ENCODE measurements at places on chromosomes 2 and 18.

GRCh38 chr2:76861708-76862107 is 660.5 kb downstream of the LRRTM4 start:
- no peak for DNase-seq

GRCh38 chr18:41569867-41570266 is 385.2 kb upstream of the PIK3C3 start:
- no peak for DNase-seq

DNA sequence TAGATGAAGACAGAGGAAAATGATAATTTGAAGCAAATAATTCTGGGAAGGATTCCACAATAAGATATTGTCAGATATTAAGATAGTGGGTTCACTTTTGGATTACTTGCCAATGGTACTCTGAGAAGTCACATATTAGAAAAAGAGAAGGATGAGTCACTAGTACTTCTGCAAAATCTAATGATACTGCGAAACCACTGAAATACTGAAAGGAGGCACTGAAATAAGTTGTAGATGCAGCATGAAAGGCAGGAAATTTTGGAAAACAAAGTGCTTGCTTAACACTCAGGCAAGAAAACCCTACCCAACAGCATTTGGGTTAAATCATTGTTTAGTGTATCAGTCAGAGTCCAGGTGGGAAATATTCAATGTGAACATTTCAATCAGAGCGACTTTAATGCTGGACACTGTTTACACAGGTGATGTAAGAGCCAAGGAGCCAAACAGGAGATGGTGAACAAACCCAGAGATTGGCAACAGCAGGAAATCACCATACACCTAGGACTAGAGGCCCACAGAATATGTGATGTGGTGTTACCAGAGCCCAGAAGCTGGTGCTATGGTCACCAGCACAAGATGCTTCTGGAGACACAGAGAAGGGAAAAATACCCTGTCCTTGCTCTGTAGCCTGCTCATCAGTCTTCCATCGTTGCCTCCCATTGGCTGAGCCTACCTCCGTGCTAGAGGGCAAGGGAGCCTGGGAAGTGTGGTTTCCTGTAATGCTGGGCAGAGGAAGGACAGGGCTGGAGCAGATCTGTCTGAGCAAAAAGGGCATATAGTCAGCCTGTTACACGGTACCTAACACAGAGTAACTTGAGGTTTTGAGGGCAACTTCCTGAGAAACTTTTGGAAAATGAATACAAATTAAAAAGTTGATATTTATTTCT is 204.7 kb upstream of the ITGA4 start:
- no peak for DNase-seq

GRCh38 chr2:187495324-187495723 is 47.3 kb upstream of the CALCRL start:
- no peak for DNase-seq

GRCh38 chr2:125684256-125684655 is 971.7 kb upstream of the GYPC start:
- no peak for DNase-seq

GRCh38 chr2:31075431-31075830 is 62.8 kb downstream of the GALNT14 start:
- no peak for DNase-seq

DNA sequence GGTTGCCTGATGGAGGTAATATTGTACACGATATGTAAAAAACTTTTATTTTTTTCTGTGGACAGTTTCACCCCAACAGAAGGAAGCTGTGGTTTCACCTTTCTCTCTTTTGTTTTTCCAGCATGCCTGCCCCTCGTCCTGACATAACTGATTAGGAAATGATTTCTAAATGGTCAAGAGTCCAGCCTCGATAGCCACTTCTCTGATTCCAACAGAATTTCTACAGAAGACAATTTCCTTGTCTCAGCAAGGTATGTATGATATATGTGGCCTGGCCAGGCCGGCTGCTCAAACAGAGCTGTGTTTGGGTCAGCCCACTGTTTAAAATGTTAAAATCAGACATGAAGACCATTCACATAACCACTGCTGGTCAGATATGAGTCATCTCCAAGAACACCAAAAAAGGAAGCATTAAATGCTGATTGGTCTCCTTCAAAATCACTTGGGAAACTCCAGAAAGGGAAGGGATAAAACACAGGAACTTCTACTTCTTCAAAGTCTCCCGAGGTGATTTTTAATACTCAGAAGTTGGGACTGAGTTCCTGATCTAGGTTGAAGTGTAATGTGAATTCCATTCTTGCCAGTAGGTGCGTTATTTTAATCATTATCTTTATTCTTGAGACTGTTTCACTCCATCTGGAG is 22.3 kb downstream of the ATP8B1 start:
- no peak for DNase-seq

- no peak for DNase-seq
Observed at GRCh38 chr2:204538182-204539018, 6.9 kb upstream of the PARD3B start.

DNA sequence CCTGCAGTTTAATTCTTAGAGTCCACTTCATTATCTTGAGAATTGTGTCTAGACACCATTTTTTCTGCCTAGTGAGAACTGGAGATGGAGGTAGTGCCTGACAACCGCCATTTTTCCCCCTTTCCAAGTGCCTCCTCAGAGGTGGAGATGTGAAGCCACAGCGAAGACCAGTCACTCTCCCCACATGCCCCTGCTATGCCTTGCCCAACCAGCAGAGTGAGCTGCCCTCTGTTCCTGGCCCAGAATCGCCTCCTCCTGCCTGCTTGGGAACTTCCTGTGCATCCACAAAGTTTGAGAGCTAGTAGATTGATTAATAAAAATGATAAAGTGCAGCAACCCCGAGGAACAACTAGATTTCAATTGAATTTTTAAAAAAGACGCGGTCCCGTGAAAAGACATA is 123.3 kb downstream of the CLIP4 start:
- no peak for DNase-seq

DNA sequence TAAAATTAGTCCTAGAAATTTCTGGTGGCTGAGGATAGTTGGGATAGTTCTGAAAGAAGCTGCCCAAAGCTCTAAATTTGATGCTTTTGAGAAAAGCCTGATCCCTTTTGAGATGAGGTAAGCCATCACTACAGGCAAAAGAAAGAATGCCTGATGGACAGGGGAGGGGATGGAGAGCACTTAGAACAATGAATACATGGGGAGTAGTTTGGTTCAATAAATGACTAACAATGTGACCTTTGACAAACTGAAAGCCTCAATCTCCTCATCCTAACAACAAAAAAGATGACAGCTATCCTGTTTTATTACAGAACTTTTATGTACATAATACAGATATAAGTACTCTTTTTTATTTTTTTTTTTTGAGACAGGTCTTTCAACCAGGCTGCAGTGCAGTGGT is 42.7 kb downstream of the GFPT1 start:
- DNase-seq = no peak

- no peak for DNase-seq
Observed at GRCh38 chr2:86598966-86599365, 24.7 kb downstream of the RNF103 start.

DNA sequence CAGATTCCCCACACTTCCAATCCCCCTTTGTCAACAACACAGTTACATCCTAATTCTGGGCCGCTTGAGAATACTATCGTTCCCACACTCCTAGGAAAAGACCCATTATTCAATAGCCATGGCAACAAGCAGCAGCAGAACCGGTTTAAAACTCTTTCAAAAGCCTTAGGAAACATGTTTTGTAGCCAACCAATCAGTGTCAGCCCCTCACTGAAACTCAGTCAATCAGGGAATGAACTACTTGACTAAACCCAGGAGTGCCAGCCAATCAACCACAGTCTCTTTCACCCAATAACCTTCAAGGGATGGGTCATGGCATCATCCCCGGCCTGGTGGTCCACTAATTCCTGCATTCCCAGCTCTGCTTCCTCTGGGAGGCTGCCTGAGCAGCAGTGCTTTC is 204.8 kb upstream of the HS6ST1 start:
- no peak for DNase-seq

- DNase-seq = no peak
Observed at GRCh38 chr2:96547203-96547641, 10.7 kb downstream of the ARID5A start.

- no peak for DNase-seq
Observed at GRCh38 chr18:68797871-68798270, at the start of gene CCDC102B. Gene CCDC102B, plus strand, starts transcription at chr18:68798080. Its CDS starts 38,684 bp downstream, at chr18:68836764.

DNA sequence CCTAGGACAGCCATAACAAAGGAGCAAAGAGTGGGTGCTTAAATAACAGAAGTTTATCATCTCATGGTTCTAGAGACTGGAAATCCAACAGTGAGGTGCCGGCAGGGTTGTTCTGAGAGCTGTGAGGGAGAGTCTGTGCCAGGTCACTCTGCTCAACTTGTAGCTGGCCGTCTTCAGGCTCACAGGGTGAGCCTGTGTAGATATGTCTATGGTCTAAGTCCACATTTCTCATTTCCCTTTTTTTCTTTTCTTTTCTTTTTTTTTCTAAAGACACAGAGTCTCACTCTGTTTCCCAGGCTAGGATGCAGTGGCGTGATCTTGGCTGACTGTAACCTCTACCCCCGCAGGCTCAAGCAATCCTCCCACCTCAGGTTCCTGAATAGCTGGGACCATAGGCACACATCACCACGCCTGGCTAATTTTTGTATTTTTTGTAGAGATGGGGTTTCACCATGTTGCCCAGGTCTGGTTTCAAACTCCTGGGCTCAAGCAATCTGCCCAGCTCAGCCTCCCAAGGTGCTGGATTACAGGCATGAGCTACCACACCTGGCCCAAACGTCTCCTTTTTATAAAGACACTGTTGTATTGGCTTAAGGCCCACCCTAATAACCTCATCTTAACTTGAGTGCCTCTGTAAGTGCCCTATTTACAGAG is 142.2 kb downstream of the SP3 start:
- no peak for DNase-seq

DNA sequence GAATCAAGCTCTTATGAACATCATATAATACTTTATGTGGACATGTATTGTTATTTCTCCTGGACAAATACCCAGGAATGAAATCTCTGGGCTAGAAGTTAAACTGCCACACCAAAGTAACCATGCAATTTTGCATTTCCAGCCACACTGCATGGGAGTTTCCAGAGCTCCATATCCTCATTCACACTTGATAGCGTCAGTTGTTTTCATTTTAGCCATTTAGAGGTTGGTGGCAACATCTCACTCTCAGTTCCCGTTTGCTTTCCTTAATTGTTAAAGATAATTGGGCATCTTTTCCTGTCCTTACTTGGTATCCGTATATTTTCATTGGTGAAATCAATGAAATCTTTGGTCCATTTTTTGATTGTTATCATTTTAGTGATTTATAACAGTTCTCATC is 47.8 kb downstream of the SH3YL1 start:
- no peak for DNase-seq

GRCh38 chr2:600542-601386 is 76.4 kb downstream of the TMEM18 start:
- no peak for DNase-seq

DNA sequence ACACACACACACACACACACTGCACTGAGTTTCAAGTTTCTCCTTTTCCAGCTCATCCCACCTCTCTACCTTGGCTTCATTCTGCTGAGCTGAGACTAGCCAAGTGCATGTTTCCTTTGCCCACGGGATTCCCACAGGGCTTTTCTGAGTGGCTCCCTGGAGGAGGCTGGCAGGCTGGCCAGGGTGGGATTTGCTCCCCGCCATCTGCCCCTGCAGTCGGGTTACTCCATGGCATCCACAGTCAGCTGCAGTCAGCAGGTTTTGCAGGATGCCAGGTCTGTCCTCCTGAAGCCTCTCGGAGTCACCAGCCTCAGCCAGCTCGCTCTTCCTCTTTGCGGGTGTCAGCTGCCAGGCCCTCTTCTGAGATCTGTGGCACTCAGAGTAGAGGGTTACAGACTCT is 783.7 kb upstream of the SOX11 start:
- no peak for DNase-seq

DNA sequence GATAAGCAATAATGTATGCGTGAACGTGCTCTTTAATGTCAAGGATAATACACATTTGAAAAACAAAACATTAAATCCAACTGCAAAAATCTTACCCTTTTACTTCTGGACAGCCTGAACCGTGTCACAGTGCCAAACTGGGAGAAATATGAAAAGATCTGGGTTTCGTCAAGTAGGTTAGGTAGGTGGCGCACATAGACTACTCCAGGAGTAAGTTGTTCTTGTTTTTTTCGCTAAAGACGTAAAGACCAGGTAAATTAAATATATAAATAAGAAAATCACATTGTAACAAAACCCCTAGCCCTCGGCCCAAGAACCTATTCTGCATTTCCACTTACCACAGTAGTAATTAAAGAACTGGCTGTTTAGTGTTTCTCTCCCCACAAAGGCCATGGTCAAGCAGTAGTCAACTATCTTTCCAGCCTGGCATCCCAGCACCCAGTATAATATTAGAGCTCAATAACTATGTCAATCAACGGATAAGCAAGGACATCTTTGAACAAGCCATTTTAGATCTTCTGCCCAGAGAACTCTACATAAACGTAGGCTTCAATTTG is 1.1 kb downstream of the NIFK start:
- DNase-seq = no peak

- no peak for DNase-seq
Observed at GRCh38 chr18:1104181-1104881, 199.7 kb downstream of the ADCYAP1 start.

DNA sequence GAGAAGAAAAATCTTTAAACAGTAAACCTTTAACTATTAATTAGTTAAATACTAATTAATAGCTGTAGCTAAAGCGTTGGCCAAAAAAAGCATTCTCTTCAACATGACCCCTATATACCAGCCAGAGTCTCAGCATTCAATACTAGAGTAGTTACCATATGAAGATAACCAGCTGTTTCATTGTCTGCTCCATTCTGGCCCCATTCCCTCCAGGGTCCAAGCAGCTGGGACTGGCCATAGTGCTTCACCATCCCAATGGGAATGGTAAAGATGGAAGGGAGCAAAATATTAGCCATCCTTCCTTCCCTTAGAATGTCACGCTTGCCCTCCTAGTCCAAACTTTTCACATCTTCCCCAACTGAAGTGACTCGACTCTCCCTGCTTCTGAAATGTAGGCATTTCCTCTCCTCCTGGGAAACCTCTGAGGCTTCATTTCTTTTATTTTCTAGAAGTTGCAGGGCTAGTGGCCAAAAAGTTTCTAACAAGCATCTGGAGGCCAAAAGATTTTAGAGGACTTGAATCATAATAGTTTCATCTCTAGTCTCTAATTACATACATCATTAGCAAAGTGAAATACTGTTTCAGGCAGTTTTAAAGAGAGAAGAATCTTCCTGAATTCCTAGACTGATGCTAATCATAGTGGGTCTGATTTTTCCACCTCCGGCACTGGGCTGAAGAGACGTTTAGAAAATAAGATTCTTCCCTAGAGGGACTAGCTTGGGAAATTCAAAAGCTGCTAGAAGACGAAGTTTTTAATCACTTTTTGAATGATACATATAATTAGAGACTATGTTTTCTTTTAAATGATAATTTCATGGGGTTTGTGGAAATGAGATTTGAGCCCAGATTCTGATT is 52.7 kb downstream of the CCDC68 start:
- no peak for DNase-seq
